ENCODE measurements at places on chromosomes 1 and 21.

GRCh38 chr1:30893776-30894507 is 14.6 kb downstream of the SDC3 start:
- no peak for DNase-seq

- no peak for DNase-seq
Measured at GRCh38 chr1:31781138-31781755, 17.1 kb upstream of the ADGRB2 start.

- DNase-seq: no peak
Measured at GRCh38 chr1:200916152-200916551, 21.5 kb downstream of the INAVA start.

DNA sequence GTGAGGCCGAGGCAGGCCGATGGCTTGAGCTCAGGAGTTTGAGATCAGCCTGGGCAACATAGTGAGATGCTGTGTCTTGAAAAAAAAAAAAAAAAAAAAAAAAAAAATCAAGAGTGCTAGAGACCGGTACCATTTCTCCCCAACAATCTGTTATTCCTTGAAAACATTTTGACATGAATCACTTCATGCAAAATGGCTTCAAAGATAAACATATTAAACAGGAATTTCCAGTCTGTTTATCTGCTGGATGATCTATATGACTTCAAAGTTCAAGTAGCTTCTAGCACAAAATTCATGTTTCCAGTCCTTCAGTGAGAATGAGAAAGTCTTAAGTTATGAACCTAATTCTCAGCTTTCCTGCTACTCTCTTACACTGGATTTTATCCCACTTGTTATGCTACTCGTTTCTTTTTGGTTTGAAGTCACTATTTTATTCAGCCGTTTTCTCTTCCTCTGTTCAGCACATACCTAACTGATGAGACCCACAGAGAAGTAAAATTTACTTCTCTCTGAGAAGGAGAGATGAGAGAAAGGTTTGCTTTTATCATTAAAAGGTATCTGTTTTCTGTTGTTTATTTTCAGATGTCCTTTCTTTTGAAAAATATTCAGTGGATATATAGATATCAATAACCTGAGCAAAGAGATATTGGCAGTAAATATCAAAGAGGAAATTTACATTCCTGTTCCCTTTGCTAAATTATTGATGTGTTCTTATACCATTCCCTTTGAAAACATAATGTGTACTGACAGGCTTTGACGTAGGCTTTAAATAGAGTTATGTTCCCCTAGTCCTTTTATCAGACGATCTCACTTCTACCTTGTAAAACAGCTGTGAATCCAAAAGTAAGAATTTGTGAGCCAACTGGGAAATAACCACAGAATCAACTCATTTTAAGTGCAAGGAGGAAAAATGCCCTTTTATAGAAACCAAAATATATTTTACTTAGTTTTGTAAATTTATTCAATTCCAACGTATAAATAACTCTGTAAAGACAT is 38.2 kb downstream of the CD46 start:
- DNase-seq: no peak

- no peak for DNase-seq
Measured at GRCh38 chr1:56451491-56451890, 127.9 kb downstream of the PLPP3 start.

DNA sequence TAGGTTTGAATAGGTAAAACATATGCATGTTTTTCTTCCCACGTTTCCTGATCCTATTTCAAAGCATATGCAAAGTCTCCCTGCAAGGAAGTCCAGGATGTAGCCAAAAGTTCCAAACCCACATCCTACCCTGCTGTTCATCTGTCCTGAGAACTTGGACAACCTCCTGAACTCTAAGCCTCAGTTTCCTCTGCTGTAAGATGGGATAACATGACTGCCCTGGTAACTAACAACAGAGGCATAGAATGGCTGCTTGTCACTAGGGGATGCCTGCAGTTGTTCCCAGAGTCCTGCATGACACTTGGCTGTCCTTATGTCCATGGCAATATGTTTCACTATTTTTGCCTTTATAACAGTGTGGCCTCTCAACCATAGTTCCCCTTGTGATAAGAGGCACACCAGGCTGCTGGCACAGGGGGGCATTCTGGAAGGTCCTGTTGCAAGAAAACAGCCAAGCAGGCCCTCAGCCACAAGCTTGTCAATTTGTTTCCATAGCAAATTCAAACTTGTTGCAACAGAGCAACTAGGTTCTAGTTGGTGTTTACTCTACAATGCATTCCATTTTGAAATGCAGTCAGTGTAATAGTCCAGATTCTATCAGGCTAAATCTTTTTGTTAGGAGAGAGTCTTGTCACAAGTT is 1.5 kb upstream of the HDGF start:
- no peak for DNase-seq

DNA sequence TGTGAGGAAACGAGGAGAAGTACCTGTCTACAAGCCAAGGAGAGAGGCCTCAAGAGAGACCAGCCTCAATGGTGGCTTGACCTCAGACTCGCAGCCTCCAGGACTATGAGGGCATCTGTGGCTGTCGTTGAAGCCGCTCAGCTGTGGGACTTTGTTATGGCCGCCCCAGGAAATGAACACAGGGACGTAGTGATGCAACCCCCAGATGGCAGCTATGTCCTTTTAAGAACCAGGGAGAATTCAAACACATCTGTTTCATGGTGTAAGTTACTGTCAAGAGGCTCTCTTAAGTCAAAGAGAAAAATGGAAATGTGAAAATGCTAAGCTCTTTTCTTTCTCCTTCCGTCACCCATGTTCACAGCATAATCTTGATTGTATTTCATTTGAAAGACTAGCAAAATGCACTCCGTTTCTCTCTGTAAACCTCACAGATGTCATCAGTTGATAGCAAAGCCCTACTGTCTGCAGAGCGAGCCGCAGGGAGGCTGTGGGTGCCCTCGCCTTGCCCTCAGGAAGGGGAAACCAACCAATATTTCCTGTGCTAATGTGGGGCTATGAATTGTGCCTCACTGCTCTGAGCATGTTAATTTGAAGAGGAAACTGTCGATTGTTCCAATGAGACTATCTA is 21.3 kb downstream of the UBASH3A start:
- peak; percentile 76 for DNase-seq

DNA sequence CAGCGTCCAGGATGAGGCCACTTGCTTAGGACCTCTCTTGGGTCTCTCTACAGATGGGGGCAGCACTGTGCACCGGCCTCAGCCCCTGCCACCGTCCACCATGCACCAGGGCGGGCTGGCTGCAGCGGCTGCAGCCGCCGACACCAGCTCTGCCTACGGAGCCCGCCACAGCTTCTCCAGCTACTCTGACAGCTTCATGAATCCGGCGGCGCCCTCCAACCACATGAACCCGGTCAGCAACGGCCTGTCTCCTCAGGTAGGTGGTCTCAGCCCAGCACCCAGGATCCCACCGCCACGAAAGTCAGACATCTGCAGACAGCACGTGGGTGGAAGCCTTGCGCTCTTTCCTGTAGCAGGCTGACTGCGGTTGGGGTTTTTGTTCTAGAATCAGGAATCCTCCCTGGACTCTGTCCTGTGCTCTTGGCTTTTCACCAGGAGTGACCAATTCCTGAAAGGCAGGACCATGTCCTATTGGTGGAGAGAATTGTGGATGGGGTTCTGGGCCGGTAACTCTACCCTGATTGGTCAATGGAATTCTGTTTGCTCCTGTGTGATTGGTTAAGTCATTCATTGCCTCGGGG is 72.5 kb downstream of the PAX7 start:
- DNase-seq: no peak

GRCh38 chr1:89821322-89822108 is 683 bp downstream of the LRRC8D start:
- DNase-seq: peak; percentile 74

DNA sequence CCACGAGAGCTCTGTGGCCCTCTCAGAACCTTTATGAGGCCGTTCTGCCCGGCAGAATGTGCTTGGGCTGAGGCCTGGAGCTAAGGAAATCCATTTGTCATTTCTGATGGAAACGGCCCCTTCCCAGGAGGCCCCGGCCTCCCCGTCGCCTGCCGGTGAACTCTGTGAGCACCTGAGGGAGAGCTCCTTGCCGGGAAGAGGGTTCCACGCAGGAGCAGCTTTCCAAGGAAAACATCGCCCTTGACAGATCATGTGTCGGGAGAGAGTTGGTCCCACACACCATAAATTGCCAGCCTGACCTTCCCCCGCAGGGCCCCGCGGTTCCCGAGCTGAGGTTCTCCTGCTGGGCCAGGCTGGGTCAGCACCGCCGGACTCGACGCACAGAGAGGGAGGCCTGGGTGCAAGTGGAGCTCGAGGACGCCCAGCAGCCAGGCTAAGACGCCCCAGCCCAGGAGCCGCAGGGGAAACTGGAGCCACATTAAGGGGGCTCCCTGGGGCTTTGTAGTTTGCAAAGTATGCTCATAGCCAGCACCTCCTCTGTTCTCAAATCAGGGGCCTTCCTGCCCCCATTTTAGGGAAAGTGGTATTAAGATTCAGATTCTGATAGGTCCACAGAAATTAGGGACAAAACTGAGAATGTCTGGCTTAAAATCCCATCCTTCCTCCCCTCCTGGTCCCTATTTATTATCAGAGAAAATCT is 239.5 kb downstream of the FOXD2 start:
- DNase-seq: no peak
